ENCODE measurements at places on chromosomes 7 and 10.

GRCh38 chr7:80937336-80937735 is 18.5 kb upstream of the SEMA3C start:
- DNase-seq, result no peak

DNA sequence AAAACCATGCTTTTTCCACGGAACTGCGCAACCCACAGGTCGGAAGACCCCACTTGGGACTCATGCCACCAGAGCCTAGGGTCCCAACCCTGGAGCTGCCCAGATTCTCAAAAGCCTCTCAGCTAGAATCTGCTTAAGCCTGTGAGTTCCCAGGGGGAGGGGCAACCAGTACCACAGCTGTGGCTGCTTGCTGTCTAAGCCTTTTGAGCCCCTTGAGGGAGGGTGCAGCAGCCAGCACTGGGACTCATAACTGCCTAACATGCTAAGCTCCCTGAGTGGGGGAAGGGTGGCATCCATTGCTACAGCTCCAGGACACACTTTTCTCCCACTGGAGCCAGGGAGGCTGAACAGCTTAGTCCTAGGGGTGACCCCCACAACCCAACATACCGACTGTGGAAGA is 485.6 kb upstream of the GRM3 start:
- no peak for DNase-seq

- no peak for DNase-seq
Measured at GRCh38 chr7:43647673-43648472, 65.0 kb downstream of the STK17A start.

DNA sequence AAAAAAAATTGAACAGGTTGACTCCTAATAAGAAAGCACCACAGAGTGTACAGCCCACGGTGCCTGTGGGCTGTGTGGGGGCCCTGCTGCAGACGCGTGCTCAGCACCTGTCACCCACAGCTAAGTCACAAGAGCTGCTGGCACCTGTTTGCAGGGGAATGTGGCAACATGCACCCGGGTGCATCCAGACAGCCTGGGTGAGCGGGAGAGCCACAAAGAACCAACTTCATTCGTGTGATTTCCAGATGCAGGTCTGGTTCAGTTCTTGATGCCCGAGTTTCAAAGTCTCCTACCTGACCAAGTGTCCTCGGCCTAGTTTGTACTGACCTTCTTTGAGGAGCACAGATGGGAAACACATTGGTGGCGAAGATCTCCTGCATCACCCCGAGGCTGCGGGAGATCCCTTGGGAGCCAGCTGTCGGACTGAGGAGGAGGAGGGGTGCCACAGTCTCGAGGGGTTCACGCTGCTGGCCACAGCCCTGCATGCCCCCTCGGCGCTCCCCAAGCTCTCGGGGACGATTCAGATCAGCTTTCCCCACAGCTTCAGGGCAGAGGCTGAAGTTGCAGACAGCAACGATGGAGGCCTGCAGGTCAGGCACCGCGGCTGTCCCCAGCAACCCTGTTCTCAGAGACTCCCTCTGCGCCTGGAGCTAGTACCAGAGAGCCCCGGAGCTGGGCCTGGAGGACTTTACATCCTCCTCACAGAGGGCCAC is 35.3 kb downstream of the AMZ1 start:
- DNase-seq, result no peak
